ENCODE measurements at places on chromosomes 3 and 15.

DNA sequence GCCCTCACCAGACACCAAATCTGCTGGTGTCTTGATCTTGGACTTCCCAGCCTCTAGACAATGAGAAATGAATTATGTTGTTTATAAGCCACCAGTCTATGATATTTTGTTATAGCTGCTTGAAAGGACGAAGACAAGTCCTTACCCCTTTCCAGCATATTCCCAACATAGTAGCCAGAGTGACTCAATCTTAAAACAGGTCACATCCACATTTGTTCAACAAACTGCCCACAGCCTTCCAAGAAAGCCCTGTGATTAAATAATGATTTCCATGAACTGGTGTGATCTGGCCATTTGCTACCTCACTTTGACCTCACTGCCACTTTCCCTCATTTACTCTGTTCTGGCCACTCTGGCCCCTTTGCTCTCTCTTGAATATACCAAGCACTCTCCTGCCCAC is 193.7 kb upstream of the CFAP20DC start:
- no peak for DNase-seq

GRCh38 chr3:79822076-79822475 is 54.3 kb upstream of the ROBO1 start:
- DNase-seq = no peak

GRCh38 chr15:33515121-33515520 is 204.4 kb downstream of the RYR3 start:
- no peak for DNase-seq

- no peak for DNase-seq
Measured at GRCh38 chr15:26242565-26243071, 379.5 kb upstream of the ATP10A start.

DNA sequence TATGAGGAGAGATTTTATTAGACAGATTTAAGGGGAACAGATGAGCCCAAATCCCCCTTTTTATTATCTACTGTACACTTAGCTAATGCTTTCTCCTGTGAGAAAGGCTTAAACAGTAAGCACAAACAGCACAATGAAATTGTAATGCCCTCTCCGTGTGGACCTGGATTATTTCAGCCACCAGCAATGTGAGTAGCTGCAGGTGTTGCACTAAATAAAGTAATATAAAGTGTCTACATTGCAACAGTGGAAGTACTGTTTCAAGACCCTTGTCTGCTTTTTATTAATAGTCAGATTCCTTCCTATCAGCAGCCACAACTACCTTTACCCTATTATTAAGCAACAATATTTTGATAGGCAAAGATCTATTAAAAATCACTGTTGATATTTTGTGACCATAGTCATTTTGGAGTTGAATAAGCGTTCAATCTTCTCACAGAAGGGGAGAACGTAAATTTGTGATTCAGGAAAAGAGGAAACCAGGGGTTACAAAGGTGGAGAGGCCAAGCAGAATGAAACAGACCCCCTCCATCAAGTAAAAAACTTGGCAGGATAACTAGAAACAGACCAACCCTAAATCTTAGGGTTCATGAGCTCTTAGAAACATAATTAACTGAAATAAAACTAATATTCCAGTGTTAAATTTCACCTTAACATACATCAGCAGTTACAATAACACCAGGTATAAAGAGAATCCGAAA is 422.6 kb downstream of the MECOM start:
- no peak for DNase-seq

- no peak for DNase-seq
Measured at GRCh38 chr3:194196876-194197275, 60.9 kb downstream of the HES1 start.

DNA sequence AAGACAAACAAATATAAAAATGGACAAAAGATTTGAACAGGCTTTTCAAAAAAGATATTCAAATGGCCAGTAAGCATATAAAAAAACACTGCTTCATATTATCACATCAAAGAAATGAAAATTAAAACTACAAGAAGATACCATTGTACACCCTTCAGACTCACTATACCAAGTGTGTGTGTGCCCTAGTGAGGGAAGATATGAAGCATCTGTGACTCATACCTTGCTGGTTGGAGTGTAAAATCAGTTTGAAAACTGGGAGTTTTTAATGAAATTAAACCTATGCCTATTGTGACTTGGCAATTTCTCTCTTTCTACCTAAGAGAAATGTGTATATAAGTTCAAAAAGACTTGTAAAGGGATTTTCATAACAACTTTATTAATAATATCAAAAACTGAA is 23.5 kb upstream of the SLC15A2 start:
- DNase-seq = no peak

GRCh38 chr3:175005881-175006280 is 146.7 kb downstream of the NAALADL2 start:
- no peak for DNase-seq

GRCh38 chr3:170868577-170869238 is 1.3 kb downstream of the RPL22L1 start:
- no peak for DNase-seq

DNA sequence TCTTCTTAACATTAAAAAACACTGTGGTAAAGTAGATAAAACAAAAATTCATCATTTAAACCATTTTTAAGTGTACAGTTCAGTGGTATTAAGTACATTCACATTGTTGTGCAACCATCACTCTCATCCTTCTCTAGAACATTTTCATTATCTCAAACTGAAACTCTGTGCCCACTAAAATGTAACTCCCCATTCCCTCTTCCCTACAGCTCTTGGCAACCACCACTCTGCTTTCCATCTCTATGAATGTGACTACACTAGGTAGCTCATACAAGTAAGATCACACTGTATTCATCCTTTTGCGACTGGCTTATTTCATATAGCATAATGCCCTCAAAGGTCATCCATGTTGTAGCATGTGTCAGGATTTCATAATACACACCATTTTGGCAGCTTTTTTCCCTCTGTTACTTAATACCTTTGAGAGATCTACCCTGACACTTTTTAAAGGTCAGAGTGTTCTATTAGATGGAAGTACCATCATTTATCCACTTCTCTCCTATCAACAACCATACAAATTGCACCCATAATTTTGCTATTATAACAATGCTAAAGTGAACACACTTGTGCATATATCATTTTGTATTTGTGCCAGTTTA is 42.9 kb upstream of the FRMD4B start:
- no peak for DNase-seq

GRCh38 chr3:194328053-194328657 is 23.0 kb downstream of the CPN2 start:
- no peak for DNase-seq

DNA sequence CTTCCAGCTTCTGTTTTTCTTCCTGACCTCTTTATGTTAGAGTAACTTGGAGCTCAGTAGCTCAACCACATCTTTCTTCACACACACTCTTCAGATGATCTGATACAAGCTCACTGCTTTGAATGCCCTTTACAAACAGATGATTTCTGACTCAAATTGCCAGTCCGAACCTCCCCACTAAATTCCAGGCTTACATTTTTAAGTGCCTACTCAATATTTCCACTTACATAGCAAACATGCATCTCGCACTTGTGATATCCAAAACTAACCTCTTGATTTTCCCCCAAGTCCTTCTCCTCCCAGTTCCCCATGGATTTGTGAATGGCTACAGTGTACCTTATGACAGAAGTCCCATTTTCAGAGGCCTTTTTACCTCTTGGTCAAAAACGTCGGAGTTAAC is 139.1 kb downstream of the GBE1 start:
- DNase-seq = no peak

DNA sequence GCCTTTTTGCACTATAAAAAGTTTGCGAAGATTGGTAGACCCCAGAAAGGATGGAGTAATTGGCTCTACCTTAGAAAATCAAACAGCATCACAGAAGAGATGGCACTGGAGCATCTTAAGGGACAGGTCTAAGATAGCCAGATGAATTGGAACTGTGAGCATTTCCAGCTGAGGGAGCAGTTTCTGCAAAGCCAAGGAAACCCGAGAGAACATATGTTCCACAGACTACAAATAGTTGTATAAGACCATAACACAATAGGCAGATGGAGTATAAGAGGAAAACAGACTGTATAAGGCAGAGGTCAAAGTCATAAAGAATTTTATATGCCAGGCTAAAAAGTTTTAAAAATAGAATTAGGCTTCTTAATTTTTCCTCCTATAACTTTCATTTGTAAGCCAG is 46.0 kb downstream of the TSC22D2 start:
- DNase-seq = no peak

- DNase-seq = no peak
Measured at GRCh38 chr15:34890424-34890823, 79.1 kb downstream of the AQR start.

DNA sequence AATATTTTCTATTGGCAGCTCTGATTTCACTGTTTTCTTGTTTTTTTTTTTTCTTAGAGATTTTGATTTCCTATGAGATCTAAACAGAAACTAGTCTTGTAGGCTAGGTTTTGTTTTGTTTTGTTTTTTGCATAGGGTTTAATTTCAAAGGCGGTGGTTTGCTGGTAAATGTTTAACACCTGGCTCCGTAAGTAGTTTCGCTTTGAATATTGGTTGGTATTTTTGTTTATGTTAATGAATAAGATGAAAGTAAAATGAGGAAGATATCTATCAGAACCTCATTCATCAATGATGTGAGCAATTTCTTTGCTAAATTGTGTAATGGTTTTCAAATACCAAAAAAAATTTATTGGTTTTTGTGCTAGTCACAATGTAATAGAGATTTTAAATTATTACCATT is 39.7 kb upstream of the TM4SF1 start:
- no peak for DNase-seq

GRCh38 chr15:70293591-70294470 is 196.1 kb upstream of the TLE3 start:
- no peak for DNase-seq

GRCh38 chr3:187068787-187069186 is 70.5 kb downstream of the RPL39L start:
- DNase-seq = no peak

DNA sequence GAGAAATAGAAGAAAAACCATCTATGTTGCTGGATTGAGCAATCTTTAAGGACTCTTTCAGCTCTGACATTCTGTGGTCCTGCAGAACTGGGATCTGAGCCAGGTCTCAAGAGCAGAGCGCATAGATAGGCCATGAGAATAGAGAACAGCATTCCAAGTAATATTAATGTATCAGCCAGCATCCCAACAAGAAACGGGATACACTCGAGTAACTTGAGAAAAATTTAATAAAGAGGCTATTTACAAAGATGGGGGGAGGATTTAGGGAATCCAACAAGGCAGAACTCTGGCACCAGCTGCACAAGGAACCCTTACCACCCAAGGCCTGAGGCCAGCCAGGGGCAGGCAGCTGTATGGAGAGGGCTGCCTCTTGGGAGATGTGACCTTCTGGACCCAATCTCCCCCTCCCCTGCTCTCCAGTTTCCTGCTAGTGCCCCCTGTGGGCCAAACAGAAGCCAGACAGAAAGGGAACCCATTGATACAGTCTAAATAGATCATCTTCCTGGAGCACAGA is 8.2 kb downstream of the TMOD2 start:
- no peak for DNase-seq

- DNase-seq = no peak
Measured at GRCh38 chr3:68953816-68954444, 21.6 kb upstream of the TAFA4 start.

DNA sequence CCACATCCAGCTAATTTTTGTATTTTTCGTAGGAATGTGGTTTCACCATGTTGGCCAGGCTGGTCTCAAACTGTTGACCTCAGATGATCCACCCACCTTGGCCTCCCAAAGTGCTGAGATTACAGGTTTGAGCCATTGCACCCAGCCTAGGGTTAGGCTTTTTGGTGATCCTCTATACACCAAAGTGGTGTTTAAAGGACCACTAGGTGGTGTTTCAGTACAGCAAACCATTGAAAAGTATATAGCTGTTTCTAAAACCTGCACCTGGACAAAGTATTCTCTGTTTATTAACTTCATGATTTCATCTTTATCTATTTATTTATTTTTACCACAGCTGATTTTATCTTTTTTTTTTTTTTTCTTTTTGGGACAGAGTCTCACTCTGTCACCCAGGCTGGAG is 68.4 kb downstream of the MINDY2 start:
- no peak for DNase-seq

DNA sequence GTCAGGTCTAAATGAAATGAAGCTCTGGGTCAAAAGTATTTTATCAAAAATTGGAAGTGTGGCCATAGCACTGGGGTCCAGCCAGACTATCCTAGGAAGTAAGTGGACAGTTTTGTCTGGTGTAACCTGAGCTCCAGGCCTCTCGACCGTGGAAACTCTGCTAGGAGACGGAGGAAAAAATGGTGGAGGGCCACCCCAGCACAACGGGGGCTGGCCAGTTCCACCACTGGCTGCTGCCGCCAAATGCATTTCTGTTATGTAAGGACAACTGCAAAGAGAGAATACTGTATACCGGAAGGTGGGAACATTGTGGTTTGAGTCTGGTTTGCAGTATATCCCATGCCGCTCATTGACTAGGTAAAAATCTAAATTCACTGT is 235.7 kb downstream of the GREM1 start:
- DNase-seq = no peak

GRCh38 chr3:99171800-99172199 is 270.3 kb upstream of the DCBLD2 start:
- no peak for DNase-seq

DNA sequence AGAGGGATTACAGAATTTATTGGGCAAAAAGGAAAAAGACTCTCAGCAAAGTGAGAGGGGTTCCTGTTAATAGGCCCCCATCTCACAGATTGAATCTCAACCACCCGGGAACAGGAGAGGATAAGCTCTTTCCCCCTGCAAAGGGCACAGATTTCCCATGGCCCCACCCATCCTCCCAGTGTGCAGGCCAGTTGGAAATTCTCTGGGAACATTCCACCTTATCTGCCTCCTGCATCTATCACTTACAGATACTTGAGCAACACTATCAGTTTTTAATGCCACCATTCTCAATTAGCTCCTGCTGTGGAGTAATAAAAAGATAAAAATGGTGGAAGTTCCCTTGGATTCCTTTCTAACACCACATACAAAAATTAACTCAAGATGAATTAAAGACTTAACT is 350.0 kb upstream of the BCHE start:
- DNase-seq = no peak

- DNase-seq = no peak
Measured at GRCh38 chr3:197458906-197459470, 96.8 kb downstream of the BDH1 start.

GRCh38 chr15:40772014-40772413 is 2.2 kb downstream of the C15orf62 start:
- DNase-seq = no peak
